ENCODE measurements at places on chromosomes 13 and 19.

DNA sequence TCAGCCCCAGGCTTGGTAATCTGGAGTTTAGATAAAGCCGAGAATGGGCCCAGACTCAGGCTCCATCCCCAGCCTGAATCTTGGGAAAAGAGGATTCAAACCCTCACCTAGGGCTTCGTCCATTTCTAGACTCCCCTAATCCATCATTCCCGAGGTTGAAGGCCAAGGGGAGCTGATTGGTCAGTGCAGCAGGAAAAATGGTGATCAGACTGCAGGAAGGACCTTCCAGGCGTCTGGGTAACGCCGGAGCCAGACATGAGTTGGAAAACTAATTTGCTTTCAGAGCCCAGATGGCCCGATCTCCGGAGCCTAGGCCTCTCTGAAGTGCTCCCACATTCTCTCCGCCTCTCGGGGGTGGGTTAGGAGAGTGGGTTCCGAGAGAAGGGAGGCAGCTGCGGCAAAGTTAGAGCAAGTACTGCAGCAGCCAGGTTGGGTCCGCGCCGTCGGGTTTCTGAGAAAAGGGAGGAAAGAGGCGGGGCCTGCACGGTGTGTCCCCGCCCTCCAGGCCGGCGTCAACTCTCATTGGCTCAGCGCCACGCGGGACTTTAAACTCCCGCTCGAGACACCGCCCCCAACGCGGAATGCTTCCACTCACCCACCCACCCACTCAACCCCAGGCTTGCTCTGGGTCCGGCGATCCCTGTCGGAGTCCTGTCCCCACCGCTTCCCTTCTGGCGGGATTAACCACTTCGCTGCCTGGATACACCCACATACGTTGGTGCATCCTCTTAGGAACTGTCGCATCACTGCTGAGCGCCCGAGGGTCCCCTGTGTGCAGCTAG, 788 bp upstream of the RTBDN start:
- no peak for DNase-seq

GRCh38 chr19:38394488-38394887, 6.0 kb downstream of the SPRED3 start:
- no peak for DNase-seq

DNA sequence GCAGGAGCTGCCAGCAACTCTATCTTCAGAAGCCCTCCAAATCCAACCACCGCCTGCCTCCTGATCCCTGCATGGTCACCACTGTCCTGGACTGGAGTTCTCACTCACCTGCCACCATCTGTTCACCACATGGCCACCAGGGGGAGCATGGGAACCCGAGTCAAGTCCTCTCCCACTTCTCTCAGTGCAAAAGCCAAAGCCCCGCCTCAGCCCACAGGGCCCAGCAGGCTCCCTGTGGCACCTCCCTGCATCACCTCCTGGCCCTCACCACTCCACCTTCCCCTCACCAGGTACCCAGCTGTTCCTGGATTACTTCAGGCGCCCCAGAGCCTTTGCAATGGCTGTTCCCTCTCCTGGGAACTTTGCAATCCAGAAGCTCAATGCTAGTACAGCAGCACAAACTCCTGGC, 5.3 kb downstream of the DHPS start:
- DNase-seq = peak; percentile 71

- no peak for DNase-seq
Measured at GRCh38 chr13:77267362-77267761, 59.5 kb downstream of the MYCBP2 start.

- DNase-seq = no peak
Measured at GRCh38 chr19:2494447-2495129, 18.7 kb downstream of the GADD45B start.

DNA sequence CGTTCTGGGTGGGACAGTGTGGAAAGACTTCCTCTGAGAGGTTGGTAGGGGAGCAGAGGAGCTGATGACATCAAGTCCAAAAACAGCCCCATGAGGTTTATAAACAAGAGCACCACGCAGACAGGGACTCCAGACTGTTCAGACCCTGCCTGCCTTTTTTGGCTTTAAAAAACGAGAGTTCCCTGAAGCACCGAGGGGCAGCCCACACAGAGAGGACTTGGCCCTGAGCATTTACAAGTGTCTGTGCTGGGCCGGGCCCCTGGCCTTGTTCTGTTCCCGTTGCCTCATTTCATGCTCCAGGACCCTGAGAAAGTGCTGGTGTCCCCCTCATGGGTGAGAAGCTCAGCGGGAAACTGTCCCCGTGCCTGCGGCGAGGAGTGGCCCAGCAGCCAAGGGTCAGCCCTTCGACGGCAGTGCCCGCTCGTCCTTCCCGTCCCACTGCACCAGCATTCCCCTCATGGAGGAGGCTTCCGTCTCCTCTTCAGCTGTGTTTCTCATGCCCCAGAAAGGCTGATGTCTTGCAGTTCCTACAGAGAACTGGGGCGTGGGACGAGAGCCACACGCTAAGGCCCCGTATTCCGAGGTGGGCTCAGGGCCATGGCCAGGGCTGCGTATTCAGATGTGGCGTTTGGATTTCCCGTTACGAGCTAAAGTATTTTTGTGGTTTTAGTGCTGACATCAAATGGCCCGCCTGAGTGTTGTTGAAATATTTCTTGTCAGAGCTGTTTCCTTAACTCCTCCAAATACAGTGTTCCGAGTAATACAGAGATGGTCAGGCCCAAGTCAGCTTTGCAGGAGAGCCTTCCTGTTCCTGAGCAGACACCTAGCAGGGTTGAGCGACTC, 93.5 kb downstream of the ATP11A start:
- DNase-seq = no peak

DNA sequence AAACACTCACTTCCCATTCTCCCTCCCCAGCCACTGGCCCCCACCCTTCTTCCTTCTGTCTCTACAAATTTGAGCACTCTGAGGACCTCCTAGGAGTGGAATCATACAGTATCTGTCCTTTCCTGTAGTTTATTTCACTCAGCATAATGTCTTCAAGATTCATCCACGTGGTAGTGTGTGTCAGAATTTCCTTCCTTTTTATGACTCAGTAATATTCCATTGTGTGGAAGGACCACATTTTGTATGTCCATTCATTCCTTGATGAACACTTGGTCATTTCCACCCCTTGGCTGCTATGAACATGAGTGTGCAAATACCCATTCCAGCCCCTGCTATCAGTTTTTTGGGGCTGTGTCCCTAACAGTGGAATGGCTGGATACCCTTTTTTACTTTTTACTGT, 9.8 kb downstream of the KLF2 start:
- no peak for DNase-seq

GRCh38 chr13:37168151-37168550, 62.7 kb upstream of the CSNK1A1L start:
- no peak for DNase-seq

GRCh38 chr13:34048652-34049051, 230.7 kb downstream of the RFC3 start:
- DNase-seq = no peak

GRCh38 chr13:58587183-58587582, 955.6 kb downstream of the PCDH17 start:
- DNase-seq = no peak

DNA sequence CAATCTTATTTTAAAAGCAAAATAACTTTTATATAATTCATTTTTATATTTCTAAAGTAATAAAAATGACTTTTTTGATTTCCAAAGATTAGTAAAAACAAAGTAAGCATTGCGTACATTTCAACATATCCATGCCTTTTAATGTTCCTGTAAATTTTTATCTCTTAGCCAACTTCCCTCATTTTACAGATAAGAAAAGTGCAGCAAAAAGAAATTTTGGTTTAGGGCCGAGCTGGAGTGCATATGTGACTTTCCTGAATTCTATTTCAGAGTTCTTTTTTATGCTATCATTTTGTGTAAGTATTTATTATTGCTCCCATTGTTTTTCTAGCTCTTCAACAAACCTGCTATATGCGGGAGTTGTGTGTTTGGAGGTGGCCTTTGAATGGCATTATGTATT, 195.3 kb downstream of the NHLRC3 start:
- DNase-seq = no peak

GRCh38 chr13:113116206-113116800, 6.3 kb upstream of the F10 start:
- no peak for DNase-seq

DNA sequence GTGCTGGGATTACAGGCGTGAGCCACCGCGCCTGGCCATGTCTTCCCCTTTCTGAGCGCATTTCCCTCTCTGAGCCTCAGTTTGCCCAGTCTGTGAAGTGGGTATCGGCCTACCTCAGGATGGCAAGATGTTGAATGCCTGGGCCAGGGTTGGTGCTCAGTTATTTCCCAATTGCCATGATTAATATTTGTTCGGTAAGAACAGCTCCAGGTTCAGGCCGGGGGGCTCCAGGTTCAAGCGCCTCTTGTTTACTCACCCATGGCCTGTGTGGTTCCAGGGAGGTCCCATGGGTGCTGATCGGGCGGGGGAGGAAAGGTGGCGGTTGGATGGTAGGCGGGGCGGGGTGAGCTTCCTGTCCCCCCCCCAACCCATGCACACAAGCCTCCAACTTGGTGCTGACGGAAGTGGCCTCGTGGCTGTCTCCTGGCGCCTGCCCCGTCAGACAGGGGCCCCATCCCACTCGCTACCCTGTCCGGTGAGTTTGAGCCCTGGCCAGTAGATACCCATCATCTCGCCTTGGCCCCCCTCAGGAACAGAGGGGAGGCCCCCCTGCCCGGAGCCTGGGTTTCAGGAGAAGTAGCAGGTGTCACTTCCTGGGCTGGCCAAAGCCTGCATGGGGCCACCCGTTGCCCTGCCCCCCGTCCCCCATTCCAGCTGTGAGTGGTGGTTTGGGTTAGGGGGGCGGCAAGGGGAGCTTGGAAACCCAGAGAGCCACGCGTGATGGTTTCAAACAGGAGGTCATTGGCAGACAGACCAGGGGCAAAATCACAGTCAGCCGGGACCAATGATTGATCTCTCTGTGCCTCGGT, at the start of gene FCHO1:
Gene FCHO1 (plus strand): TSS at position 375 of the 809 bp plus-strand sequence. CDS start 3,688 bp downstream, outside the sequence.
- peak; percentile 75 for DNase-seq

DNA sequence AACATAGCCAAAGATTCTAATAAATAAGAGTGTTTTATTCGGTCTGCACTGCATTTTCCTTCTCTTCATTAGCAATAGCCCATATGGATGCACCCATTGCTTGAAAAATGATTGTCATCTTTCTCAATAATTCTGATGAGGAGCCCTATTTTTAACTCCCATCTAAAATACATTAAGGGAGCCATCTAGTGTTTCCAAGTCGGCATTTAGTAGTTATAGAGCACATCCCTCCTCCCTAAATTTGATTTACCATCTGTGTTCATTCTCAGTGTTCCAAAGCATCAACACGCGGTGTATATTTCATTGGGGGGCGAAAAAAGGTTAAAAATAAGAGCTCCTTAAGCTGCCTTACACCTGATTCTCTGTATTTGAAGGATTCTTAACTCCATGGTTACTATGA, 119.2 kb upstream of the IPO5 start:
- no peak for DNase-seq

DNA sequence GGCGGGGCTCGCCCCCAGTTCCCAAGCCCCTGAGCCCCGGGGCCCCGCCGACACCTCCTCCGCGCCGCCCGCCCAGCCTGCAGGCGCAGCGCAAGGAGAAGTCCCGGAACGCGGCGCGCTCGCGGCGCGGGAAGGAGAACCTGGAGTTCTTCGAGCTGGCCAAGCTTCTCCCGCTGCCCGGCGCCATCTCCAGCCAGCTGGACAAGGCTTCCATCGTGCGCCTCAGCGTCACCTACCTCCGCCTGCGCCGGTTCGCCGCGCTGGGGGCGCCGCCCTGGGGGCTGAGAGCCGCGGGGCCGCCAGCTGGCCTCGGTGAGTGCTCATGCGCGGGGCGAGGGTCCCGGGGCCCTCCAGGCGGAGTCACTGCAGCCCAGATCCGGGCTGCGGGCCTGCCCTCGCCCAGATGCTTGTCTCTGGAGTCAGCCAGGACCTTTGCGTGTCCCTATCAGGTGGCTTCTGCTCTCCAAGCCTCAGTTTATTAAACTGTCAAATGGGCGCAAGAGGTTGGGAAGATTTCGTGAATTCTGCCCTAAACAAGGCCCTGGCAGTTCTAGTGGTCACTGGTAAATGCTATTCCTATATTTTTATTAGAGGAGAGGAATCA, 2.0 kb downstream of the NPAS1 start:
- DNase-seq = no peak

GRCh38 chr13:39811051-39811450, 155.6 kb downstream of the COG6 start:
- no peak for DNase-seq

GRCh38 chr19:17021793-17022590, 4.6 kb downstream of the CPAMD8 start:
- DNase-seq = no peak

DNA sequence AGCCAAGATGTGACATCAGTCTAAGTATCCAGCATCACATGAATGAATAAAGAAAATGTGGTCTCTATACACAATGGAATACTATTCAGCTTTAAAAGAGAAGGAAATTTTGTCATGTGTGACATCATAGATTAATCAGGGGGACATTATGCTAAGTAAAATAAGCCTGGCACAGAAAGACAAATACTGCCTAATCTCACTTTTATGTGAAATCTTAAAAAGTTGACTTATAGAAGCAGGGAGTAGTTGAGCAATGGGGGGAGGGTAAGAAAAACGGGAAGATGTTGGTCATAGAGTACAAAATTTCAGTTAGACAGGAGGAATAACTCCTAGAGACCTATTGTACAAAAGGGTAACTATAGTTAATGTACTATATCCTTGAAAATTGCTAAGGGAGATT, 10.4 kb upstream of the LCP1 start:
- DNase-seq = no peak

Data from activated CD8-positive, alpha-beta memory T cell treated with anti-CD3 and anti-CD28 coated beads for 4 hours (primary cell).